ENCODE measurements at places on chromosomes 2 and 18.
A peak's percentile ranks its signal among the peaks of the same experiment; 100 is the strongest.

- DNase-seq: no peak
Observed at GRCh38 chr2:11602563-11603204, 67.3 kb downstream of the NTSR2 start.

DNA sequence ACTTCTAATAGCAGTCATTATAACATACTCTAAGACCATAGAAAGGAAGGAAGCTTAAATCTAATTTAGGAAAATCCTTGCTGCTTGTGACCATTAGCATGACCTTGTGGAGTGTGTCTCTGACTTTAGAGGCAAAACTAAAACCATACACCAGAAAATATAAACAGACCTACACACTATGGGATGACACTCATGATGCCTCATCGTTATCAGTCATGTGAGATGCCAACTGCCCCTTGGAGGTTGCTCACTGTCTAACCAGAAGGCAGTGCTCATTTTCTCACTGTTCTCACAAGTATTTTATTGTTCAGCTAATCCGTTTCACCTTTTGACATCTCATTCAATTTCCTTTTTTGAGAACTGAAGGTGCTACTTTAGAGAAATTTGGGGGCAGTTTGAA is 376.9 kb downstream of the RND3 start:
- no peak for DNase-seq

DNA sequence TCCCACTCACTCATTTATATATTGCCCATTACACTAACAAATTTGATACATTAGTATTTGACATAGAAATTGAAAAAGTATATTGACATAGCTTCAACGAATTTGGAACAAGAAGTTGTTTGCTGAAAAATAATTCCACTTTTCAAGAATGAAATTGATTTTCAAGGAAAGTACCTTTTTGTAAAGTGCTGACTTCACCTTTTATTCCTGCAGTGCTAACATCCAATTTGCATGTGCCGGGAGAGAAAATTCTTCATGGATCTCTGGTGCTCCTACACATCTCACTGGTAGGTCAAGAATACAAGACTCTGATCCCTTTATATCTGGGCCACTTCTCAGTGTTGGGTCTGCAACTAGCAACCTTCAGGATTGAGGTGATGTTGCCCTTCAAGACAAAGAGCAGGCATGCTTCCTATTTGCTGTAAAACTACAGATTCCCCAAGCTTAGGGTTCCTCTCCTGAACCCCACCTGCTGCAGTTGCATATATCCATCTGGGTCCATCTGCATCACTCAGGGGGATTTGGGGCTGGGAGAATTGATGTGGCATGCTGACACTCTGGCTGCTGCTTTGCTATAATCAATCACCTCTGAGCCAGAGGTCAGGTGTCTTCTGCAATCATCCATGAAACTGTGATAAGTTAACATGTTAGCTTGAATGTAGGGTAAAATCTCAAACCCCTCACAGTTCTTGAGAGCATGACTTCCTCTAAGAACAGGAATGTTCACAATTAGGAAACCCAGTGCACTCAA is 108.4 kb upstream of the TTN start:
- DNase-seq: no peak

GRCh38 chr18:79574938-79575525 is 104.6 kb upstream of the CTDP1 start:
- DNase-seq: peak; percentile 44

GRCh38 chr2:159285929-159286708 is at the start of gene WDSUB1:
TSS of gene WDSUB1 (minus strand) at chr2:159286703. CDS start at chr2:159283069, 3,634 bp downstream.
- DNase-seq: peak; percentile 13

- DNase-seq: no peak
Observed at GRCh38 chr2:167411367-167411766, 523.1 kb downstream of the XIRP2 start.

- DNase-seq: no peak
Observed at GRCh38 chr2:74041182-74041581, 56.5 kb downstream of the TET3 start.

DNA sequence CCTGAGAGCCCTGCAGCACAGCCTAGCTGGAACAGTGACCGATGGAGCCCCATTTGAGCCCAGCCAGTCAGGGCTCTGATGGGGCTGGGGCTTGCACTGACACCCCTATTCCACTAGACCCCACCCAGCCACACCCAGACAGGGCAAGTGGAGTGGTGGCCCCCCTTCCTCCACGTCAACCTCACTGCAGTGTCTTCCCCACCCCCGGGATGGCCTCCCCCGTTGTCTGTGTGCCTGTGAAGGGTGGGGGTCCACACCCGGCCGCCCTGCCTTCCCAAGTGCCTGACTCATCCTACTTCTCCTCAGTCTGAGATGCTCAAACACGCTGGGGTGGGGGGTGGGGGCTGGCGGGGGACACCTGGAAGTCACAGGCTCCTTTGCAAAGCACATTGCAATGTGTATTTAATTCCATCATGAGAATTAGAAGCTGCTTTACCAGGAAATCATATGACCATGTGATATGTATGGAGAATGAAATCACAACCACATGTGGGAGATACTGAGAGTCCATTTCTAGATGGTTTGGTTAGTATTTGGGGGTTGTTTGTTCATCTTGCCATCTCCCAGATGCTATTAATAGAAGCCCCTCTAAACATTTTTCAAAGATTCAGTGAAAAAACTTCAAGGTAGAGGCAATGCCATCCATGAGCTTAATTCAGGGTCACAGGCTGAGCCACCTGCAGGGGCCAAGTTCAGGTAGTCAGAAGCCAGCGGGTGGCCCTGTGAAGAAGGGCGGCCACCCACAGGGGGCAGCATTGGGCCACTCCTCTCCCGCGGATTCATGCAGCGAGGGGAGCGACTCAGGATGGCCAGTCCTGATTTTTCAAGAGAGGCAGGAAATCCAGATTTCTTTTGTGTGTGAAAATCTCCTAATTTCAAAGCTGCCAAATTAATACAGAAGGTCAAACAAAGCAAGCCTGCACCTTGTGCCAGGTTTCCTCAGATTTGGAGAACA is 22.7 kb upstream of the GMPPA start:
- DNase-seq: peak; percentile 62

- no peak for DNase-seq
Observed at GRCh38 chr2:71154279-71154678, 23.8 kb downstream of the MPHOSPH10 start.

- no peak for DNase-seq
Observed at GRCh38 chr2:204031056-204031455, 94.5 kb downstream of the ICOS start.

DNA sequence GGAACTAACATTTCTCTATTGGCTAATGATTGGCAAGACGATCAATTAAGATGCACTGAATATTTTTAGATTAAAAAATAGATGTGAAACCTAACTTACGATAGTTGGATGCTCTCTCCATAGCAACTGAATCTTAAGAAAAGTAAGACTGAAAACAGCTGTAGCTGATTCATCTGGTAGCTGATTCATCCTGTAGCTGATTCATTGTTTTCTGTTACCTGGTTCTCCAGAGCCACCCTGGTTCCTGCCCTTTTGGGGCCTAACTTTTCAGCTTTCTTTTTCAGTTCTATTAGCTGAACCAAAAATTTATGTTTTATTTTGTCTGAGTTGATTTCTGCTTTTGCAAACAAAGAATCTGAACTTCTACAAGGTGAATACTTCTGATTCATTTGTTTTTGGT is 22.7 kb upstream of the SPR start:
- DNase-seq: no peak

- no peak for DNase-seq
Observed at GRCh38 chr2:113105047-113105785, 22.2 kb upstream of the IL1RN start.

DNA sequence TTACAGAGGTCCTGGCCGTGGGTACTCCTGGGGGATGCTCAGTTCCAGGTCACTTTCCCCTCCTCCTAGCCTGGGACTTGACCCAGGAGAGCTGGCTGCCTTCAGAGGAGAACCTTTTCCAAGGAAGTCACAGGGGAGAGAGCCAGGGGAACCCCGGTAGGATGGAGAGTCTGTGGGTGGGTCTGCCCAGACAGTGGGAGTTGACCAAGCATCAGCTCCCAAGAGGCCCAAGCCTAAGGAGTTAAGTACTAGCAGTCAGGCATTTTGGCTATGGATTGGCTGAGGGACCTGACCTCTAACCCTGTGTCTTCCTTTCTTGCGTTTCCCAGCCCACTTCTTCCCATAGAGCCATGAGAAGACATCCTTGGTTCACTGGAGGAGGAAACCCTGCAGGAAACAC is 48.8 kb upstream of the PLB1 start:
- no peak for DNase-seq

GRCh38 chr2:43114210-43114609 is 112.2 kb downstream of the ZFP36L2 start:
- no peak for DNase-seq

DNA sequence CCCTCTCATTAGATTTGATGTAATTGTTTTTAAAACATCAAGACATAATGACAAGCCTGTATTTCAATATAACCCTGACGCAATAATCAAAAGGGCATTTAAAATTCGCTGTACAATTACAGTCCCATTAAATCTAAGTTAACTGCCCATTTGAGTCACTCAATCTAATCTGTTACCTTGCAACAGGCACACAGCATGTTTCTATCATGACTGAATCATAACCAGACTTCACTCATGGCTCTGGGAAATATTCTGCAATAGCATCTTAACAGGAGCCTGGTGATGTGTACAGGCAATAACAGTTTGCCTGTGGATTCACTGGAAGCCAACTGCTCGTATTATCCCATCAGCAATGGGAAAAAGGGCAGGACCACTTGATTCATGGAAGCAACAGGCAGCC is 142.3 kb upstream of the NCKAP5 start:
- DNase-seq: no peak

DNA sequence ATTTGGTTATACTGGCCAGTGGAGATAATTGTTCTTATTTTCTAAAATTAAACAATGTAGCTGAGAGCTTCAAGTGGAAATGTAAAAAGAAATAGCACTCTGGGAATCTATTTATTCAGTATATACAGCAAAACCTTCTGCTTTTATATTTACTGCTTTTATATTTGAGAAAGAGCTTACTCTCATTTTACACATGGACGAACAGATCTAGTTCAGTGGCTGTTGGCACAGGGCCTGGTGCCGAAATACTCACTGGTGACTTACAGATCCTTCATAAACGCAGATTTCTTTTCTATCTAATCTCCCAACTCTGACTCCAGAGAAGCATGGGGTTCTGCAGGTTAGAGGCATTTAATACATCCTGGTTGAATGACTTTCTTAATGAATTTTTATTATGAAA is 266.2 kb downstream of the ASXL3 start:
- DNase-seq: no peak

- no peak for DNase-seq
Observed at GRCh38 chr2:141906678-141907077, 224.1 kb downstream of the LRP1B start.

GRCh38 chr18:44683556-44683955 is 2.9 kb downstream of the SETBP1 start:
- no peak for DNase-seq

DNA sequence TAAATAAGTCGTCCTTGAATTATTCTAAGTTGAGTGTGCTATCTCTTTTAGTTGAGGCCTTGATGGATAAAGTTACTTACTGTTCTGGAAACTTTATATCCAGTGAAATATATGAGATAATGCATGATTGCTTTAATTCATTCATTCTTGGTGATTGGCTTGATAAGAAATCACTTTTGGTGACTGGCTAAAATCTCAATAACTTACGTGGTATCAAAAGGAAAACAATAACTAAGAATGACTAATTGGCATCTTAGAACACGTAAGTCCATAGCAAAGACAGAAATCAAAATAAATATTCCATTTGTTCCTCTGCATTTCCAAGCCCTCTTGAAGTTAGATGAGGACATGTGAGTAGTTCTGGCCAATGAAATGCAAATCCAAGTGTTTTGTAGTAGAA is 251.6 kb downstream of the NUP35 start:
- no peak for DNase-seq

DNA sequence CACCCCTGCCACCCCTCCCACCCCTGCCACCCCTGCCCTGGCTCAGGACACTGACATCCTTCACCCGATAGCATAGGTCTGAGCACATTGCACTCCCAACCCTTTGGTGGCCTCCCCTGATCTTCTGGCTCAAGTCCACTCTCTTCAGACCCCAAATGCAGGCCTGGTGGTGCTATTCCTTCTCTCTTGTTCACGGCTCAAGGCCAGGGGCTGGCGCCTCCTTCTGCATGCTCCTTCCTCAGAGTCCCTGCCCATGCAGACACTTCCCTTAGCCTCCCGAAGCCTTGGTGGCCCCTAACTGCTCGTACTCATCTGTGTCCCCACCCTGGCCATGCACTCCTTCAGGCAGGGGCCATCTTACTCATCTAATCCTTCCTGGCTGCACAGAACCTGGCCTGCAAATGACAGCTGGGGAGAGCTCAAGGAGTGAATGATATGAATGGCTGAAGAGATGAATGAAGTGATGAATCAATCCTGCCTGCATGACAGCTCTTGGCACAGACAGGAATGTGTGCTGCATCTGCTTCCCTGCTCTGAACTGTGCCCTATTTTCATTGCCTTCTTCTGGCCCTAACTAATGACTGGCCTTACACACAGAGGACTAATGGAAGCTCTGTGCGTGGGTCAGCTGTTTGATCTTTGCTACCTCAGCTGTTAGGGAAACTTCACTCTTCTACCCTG is 290.8 kb downstream of the DYSF start:
- DNase-seq: no peak

DNA sequence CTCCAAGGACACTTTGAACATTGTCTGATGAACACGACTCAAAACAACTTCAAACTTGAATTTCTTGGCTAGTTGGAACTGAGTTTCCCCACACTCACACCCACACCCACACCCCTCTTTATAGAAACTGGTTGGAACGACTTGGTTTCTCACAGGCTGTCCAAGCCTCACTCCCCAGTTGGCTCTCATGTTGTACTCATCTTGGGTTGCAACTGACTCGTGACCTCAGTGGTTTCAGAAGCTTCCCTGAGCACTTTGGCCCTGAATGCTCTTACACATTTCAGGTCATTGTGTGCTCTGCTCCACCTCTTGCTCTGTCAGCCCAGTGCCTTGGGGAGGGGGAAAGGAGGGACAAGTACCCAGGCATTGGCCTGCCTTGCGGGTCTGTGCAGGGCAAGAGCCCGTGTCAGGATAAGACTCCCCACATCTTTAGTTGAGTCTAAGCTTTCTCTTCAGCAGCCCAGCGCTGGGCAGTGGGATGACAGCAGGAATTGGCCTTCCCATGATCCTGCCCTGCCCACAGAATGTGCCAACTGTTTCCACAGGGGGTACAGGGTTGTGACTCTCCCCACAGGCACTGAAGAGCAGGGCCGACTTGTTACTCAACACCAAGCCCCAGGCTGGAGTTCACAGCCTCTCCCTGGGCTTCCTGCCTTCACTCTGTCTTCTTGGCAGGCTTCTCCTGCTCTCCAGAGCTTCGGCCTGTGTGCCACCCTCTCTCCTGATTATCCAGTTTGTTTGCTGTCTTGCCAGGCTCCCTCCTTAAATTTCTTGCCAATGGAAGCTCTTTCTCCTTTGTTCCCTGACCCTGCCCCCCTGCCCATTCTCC is 104.6 kb downstream of the RTN4 start:
- DNase-seq: no peak
